Activated CD8-positive, alpha-beta memory T cell treated with anti-CD3 and anti-CD28 coated beads, Interleukin-2, amount 50 U/mL, for 48 hours (primary cell): ENCODE measurements at places on chromosomes 5 and 9.

GRCh38 chr5:35058374-35058788 is 10.6 kb upstream of the AGXT2 start:
- DNase-seq: no peak

DNA sequence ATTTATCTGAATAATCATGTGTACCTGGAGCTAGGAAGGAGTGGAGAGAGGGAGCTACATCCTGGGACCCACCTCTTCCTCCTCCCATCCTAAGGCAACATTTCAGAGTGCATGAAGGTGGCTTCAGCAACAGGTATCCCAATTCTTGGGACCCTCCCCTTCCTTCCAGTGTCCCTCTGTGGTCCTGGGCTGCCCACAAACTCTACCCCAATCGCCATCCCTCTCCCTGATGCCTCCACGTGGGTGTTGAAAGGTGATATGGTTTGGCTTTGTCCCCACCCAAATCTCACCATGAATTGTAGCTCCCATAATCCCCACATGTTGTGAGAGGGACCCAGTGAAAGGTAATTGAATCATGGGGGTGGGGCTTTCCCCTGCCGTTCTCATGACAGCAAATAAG is 121.4 kb downstream of the MED10 start:
- no peak for DNase-seq

DNA sequence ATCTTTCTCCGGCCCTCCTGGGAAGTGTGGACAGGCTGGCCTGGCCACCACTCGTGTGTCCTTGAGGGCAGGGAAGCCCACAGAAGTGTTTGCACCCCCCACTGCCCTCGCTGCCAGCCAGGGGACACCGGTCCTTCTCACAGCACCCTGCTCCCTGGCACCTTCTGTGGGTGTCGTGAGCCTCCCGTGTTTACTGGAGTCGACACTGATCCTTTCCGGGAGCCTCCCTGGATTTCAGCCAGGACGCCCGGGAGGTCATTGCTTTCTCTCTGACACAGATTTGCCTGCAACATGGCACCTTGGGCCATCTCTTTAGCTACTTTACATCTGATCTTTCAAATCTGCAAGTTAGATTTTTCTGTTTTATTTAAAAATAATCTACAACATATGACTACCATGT is 120.4 kb upstream of the CACNA1B start:
- DNase-seq: no peak

GRCh38 chr5:133941456-133942196 is 26.8 kb downstream of the C5orf15 start:
- DNase-seq: peak; percentile 35

DNA sequence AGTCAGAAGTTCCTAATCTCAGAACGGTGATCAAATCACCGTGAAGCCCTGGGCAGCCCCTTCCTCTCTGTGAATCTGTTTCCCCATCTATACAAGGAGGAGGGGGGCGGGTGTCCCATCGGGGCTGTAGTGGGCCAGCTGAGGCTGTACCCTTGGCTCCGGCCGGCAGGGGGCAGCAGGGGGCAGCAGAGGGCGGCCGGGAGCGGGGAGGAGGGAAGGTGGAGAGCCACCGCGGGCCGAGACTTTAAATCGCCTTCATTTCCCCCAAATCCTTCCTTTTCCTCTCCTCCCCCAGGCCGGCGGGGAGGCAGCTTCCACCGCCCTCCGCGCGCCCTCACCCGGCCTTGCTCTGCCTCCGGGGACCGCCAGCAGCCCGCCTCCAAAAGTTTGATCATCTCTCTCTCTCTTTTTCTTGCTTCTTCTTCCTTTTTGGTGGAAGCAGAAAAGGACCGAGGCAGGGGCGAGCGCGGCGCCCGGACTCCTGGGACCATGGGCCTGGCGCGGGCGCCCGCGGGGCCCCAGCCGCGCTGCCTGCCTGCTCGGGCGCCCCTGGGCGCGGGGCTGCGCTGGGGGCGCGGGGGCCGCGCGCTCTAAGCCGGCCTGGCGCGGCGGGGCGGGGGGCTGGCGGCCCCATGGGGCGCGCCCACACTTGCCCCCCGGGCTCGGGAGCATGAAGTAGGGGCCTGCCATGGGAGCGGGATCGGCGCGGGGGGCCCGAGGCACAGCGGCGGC is at the start of gene COL27A1:
Gene COL27A1 (plus strand): TSS at position 275 of the 732 bp plus-strand sequence. CDS start 414 bp downstream, at position 689.
- DNase-seq: peak; percentile 96

GRCh38 chr5:36507332-36507952 is 99.0 kb upstream of the SLC1A3 start:
- DNase-seq: peak; percentile 90

GRCh38 chr5:14309878-14310531 is 166.9 kb downstream of the TRIO start:
- no peak for DNase-seq

DNA sequence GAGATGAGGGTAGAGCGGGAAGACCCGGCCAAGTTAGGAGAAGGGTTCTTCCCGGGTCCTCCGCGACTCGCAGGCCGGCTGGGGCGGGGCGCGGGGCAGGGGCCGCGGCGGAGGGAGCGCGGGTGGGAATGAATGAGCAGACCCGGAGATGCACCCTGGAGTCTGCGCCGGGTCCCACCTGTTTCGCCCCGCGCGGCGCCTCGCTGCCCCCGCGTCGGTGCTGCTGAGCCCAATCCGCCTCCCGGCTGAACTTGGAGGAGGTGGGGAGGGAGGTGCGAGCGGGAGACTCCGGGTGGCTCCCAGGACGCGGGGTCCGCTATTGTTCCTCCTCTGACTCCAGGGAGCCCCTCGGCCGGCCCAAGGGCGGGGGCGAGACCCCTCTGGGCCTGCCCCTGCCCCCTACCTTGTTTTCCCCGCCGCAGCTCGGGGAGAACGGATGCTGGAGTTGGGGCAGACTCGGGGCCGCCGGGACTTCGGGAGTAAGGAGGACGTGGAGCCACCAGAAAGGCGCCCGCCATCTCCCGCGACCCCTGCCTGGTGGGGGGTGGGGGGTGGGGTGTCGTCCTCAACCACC is 659 bp downstream of the RAI14 start:
- peak; percentile 51 for DNase-seq

GRCh38 chr5:16877267-16877935 is 58.7 kb downstream of the MYO10 start:
- DNase-seq: no peak

DNA sequence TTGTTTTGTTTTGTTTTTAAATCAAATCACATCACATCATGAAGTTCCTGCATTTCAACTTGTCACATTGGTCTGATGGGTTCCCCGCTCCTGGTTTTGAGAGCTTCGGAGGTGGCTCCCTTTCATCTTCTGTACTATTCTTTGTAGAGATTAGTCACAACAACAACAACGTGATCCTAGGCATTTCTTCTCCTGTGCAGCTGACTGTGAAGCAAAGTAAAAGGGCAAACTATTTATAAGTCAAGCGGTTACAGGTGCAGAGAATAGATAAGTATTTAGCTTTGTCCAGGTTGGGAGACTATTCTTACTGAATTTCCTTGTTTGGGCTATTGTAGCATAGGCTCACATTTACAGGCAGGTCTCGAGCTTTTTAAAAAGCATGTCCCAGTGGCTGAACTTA is 197.7 kb upstream of the CDKN2B start:
- no peak for DNase-seq

DNA sequence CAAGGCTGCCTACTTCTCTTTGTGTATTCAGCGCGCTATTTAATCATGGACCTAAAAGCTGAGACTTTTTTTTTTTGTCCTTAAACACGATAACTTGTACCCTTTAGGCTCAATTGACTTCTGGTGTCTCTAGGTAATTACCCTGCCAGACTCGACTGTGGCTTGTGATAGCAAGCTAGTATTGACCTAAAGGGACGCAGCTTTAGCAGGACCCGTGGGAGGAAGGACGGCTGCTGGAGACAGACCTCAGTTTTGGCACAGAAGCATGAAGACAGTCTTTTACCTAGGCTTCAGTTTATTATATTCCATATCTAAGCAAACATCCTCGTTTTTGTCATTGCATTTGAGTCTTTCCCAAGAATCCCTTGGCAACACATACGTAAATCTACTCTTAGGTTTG is 115.3 kb downstream of the SMC2 start:
- DNase-seq: no peak

GRCh38 chr5:148446611-148447010 is 62.9 kb downstream of the FBXO38 start:
- no peak for DNase-seq

DNA sequence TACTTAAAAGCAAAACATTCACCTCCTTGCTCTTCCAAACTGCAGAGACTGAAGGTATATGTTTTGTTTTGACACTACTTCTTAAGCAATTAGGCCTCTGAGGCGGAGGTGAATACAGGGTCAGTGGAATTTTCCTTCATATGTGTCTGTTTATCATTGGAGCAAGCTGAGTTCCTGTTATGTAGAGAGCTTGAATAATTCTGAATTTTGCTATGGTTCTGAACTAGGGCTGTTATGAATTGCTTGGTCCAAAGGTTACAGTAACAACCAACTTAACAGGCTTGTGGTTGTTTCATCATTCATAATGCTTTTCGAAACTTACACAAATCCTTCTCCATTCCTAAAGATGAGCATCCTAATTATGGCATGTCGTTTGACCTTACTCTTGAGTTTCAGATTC is 444.6 kb upstream of the MEF2C start:
- no peak for DNase-seq

DNA sequence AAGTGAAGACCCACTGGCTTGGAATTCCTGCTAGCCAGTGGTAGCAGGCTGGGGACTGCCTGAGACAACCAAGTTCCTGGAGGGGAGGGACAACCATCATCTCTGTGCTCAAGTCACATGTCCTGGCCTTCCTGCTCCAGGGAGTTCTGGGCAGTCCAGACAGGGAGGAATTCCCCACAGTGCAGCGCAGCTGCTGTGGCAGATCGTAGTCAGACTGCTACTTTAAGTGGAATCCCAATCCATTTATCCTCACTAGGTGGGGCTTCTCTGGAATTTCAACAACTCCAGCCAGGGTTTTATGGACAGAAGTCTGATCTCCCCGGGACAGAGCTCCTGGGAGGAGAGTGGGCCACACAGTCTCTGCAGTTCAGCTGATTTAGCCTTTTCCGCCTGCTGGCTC is 20.9 kb upstream of the OR5C1 start:
- no peak for DNase-seq

DNA sequence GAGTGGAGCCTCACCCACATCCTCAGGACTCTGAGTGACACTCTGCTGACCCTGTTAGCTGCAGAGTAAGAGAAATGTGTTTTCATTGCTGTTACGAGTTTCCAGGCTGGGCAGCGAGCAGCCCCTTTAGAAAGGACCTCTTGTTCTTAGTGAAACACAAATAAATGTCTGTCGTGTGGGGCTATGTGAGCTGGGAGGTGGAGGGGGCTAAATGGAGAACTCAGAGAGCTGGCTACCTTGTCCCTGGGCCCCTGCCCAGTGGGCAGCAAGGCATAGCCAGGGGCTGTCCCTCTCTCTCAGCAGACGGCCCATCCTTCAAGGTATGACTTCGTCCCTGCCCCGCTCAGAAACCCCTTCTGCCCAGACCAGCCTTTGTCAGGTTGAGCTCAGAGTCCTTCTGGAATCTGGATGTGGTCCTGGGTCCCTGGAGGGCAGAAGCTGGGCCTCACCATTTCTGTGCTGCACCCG is 10.2 kb downstream of the DCANP1 start:
- peak; percentile 36 for DNase-seq

DNA sequence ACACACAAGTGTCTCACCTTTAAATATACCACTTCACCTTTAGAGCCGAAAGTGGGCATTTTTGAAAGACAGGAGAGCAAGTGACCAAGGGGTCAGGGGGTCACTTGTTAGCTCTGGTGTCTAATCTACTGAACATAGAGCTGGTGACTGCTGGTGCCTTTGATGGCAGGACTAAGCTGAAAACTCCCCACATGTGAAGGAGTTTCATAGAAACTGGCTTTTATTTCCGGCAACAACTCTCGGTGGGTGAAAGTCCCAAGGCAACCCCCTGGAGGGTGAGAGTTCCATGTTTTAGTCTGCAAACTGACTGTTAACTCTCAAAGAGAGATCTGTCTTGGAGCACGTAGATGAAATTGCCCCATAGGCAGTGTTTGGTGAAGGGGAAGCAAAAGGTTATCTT is 466.9 kb downstream of the DMRTA1 start:
- DNase-seq: no peak

DNA sequence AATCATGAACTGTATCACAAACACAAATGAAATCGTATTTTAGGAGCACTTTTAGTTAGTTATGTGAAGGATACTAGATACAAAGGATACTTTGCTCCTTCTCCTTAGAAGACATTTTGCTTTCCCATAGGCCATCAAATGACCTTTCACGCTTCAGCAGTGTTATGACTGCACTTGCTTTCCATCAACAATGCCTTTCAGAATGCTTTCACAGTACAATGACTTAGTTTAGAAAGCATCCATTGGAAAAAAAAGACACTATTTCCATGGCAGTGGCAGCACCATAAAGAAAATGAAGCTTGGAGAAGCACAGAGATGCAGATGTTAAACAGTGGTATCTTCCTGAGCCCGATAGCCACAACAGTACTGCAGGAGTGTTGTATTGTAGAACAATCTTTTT is 203.9 kb downstream of the PCSK1 start:
- no peak for DNase-seq

GRCh38 chr9:78296201-78296892 is 578 bp upstream of the PSAT1 start:
- peak; percentile 66 for DNase-seq

DNA sequence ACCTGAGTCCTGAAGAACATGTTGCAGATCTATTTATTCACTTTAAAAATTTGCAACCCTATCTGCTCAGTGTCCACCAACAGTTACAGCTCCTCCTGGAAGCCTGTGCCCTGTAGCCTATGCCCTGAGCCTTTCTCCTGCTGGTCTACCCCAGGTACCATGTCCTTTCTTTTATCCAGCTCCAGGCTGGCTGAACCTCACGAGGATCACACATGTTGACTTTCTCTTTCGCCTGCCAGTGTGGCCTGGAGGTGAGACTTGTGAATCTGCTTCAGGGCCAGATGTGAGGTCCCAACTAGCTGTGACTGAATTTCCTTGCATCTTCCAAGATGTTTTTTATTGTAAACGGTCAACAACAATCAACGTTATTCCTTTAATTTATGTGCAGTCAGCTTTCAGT is 70.7 kb downstream of the GDNF start:
- no peak for DNase-seq

DNA sequence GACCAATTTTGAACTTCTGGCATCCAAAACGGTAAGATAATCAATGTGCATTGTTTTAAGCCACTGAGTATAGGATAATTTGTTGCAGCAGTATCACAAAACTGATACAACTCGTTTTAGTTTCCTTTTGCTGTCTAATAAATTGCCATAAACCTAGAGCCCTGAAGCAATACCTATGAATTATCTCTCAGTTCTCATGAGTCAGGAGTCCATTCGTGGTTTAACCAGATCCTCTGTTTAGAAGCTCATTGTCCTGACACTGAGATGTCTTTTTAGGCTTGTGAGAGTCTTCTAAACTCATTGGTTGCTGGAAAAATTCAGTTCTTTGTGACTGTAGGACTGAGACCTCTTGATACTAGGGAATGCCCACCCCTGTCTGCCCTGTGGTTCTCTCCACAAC is 262.9 kb downstream of the SEMA5A start:
- DNase-seq: no peak

- DNase-seq: no peak
Measured at GRCh38 chr5:157057459-157058370, 1.2 kb downstream of the HAVCR1 start.

- no peak for DNase-seq
Measured at GRCh38 chr9:108816037-108816436, 39.7 kb downstream of the ACTL7B start.

- DNase-seq: no peak
Measured at GRCh38 chr9:130539420-130540223, 39.8 kb upstream of the FUBP3 start.
